ENCODE measurements at places on chromosomes 2 and 18.

DNA sequence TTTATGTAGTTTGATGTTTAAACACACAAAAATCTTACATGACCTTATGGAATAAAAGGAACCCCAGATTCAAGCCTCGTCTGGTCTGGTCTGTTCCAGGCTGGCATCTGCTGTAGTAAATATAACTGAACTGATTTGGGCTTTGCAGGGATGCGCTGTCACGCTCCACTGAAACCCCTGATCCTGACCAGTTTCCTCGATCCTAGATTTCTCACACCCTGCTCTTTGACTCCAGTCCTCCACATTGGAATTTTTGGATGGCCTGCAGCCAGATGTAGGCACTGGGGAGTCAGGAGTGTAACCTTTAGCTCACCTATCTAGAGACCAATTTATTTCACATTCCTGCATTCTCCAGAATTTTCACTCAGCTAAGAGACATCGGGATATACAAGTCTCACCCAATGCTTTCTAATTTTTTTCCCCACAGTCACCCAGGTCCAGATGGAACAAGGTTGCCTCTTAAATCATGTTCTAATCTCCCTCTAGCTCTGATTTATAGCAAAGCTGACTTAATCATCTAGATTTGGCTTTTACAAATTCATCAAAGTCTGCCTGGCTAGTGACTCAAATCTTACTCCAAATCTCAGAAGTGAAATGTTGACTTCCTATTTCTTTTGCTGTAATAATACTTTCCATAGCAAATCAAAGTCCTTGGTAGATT lies 219.6 kb downstream of the CD226 start:
- DNase-seq, result no peak

- no peak for DNase-seq
Measured at GRCh38 chr2:127527001-127527804, 914 bp upstream of the IWS1 start.

DNA sequence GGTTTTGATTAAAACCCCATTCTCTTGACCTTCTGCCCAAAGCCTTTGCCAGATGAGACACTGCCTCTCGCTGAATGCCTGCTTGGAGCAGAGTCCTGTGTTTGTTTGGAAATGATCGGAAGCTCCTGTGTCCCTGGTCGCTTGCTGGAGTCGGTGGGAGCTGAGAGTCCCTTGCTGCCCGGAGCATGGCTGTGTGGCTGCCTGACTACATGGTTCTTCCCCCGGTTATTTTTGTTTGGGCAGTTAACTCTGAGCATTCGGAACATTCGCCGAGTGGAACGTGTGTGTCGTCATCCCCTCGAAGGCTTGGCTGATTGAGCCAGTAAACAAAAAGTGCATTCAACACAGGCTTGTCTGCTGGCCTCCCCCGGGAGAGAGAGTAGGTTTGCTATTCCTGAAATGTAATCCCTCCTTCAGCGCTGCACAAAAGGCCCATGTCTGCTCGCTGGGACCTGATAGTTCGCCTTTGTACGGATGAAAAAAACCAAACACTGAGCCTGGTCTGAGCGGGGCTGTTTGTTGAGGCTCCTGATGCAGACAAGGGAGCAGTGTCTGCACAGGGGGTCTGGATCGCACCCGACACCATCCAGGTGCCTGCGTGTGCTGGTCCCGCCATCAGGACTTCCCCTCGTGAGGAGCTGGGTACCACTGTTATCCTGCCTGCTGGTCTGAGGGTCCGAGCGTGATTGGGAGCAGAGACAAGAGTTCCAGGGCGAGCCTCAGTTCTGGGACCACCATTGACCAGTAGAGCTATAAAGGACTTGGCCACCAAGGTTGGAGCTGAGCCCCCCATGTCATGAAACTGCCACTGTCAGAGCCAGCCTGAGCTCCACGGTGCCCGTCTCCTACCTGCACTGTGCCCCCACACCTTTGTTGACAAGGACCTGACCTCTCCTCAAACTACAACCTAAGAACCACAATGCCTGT lies 83.8 kb downstream of the AGAP1 start:
- no peak for DNase-seq

DNA sequence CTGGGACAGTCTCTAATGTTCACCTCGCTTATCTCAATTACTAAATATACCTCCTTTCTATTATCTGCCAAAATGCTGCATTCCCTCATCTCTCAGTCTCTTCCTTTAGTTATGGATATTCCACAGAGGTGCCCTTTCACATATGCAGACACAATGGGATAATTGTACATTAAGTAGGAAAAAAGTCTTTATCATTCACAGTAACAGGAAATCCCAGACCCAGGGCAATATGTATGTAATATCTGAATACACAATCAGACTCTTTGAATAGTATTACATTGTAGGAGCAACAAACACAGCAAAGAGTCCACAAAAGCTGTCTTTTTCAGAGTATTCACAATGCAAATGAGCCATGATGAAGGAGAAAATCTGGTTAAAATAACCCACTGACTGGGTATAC lies 1399.0 kb upstream of the ZEB2 start:
- no peak for DNase-seq

DNA sequence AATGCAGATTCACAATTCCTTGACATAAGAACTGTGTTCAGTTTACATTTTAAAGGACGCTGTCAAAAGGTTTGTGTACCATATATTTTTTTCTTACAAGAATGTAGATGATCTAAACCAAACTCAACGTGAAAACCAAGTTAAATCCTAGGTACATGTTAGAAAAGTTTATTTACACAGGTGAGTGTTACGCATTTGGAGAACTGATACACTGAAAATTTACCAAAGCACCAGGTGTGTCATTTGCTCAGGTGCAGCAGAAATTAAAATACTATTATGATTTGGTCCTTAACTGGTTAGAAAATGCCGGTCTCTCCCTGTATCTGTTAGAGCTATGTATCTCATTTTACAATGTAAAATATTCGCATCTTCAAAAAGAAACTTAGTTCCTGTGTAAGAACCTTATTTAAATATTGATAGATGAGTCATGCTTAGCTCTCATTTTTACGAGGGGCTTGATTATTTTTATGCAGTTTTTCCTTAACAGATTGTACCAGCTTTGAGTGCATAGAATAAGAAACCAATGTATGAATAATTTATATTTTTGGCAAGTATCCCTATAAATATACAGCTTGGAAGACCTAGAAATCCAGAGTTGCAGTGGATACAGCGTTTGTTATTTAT lies 25.1 kb downstream of the MFF start:
- DNase-seq, result no peak

GRCh38 chr2:47645246-47645645 lies 137.7 kb upstream of the MSH6 start:
- no peak for DNase-seq

DNA sequence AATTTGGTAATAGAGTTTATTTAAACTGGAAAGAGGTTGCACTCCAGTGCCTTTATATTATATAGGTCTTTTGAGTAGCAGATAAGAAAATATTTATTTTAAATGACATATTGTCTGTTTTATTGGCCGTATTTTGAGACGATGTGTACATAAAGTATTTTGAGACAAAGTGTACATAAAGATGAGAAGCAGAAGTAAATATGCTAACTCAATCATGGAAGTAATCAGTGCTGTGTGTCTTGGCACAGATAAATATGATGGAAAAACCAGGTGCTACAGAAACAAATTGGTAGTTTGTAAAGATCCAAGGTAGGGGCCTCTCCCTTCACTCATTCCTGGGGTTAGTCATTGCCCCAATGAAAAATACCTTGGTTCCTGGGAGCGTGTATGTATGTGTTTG lies 382.9 kb downstream of the DSEL start:
- DNase-seq, result no peak

GRCh38 chr2:112305132-112305531 lies 29.7 kb downstream of the ZC3H6 start:
- no peak for DNase-seq

- no peak for DNase-seq
Measured at GRCh38 chr2:35168351-35168750, 1187.2 kb upstream of the CRIM1 start.

- DNase-seq, result no peak
Measured at GRCh38 chr2:200578778-200579177, 7.0 kb upstream of the AOX1 start.

- DNase-seq, result no peak
Measured at GRCh38 chr2:40410695-40411094, 41.2 kb downstream of the SLC8A1 start.

- no peak for DNase-seq
Measured at GRCh38 chr2:9214873-9215272, 8.3 kb downstream of the ASAP2 start.

GRCh38 chr2:138274421-138275291 lies 226.9 kb upstream of the SPOPL start:
- no peak for DNase-seq

DNA sequence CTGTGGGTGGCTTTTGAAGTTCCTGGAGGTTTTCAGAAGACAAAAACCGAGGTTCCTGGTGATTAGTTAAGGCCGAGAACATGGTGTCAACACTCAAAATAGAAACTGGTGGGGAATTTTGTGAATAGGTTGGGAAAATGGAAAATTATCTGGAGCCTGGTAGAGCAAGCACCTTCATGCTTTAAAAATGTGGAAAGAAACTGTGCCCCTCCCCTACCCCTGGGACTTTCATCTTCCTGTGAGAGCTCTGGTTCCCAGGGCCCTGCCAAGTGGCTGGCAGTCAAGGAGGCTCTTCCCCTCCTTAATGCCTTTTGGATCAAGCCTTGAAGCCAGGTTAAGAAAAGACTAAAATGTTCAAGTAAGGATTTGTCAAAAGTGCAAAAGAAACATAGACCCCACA lies 1.9 kb upstream of the CRACDL start:
- DNase-seq, result no peak

- DNase-seq, result no peak
Measured at GRCh38 chr2:181949047-181949446, 36.6 kb upstream of the PPP1R1C start.

DNA sequence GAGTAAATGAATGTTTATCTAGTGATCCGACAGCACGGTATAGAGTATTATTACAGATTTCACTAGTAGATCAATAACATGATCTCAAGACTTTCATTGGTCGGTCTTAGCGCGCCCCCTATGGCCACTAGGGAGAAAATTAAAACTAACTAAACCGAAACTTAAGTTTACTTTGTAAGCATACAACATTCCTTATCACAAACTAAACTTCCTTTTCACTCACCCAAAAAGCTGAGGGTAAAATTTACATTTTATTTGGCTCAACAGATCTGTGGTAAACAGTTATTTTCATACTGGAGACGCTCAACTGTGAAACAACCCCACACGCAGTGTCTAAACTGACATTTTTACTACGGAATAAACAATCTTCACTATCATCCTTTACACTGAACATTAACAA lies 215.6 kb upstream of the MAP2 start:
- peak; percentile 72 for DNase-seq

DNA sequence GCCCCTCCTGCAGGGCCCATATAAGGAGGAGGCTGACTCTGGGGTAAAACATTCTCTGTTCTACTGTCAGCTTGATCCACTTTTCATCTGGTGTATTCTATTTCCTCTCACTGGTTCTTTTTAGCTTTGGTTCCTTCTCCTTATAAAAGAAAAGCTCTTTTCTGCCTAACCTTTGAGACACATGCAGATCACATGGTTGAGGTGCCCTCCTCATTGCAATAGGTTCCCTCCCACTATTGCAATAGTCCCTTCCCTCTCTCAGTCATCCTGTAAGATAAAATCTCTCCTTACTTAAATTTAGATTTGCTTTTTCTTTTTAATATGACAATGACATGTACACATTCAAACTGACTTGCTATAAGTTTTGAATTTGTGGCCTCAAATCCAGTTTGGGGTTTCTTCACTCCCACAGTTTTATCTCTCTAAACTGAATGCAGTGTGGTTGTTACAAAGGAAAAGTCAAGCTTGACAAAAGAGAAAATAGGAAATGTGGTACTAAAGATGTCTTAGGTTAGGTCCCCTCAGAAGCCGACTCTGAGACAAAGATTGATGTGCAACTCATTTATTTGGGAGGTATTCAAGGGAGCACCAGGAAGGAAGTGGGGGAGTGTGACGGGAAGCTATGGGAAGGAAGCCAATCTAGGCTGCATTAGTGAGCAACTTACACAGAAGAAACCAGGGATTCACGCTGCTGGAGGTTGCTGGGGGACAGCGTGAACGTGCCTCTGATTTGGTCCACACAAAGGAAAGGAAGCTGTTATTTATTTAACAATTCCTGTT lies 127.6 kb upstream of the LINC00305 start:
- DNase-seq, result no peak

DNA sequence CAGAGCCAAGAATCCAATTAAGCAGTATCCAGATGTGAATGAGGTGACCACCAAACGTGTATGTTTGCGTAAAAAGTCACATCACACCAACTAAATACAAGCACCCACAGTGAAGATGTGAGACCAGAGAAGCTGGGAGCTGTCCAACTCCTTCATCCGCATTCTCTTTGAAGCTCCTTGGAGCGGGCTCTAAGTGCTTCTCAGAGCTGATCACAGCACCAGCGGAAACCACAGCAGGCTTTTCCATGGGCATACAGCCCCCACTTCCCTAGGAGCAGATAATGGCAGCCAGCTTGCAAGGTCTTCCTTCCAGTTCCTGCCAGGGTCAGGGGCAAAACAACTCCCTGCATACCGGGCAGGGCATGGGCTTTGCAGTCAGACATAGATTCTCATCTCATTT lies 36.4 kb downstream of the REEP1 start:
- no peak for DNase-seq

- DNase-seq, result no peak
Measured at GRCh38 chr2:231663458-231664212, 44.7 kb upstream of the PTMA start.

- peak; percentile 67 for DNase-seq
Measured at GRCh38 chr2:47520825-47521665, 118.1 kb downstream of the MSH2 start.

GRCh38 chr18:42113529-42114191 lies 158.6 kb downstream of the PIK3C3 start:
- no peak for DNase-seq

- DNase-seq, result no peak
Measured at GRCh38 chr18:10514082-10514481, 11.7 kb upstream of the NAPG start.

DNA sequence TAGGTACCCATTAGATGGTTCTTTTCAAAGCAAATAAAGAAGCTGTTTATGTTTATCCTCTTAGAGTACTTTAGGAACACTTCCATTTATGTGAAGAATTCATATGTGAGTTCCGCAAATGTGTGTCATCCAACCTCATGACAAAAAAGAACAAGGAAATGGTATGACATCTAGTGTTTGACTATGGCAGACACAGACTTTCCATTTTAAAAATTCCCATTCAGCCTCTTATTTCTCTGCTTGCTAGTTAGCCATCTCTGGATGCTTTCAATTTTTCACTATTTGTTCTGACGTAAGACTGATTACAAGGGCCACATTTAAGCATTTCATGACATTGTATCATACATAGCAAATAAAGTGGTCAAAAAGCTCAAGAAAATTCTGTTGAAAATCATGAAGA lies 103.0 kb downstream of the ZAP70 start:
- DNase-seq, result no peak

- no peak for DNase-seq
Measured at GRCh38 chr2:222100704-222101699, 197.8 kb downstream of the PAX3 start.

GRCh38 chr2:240179941-240180666 lies 39.6 kb upstream of the OTOS start:
- no peak for DNase-seq

DNA sequence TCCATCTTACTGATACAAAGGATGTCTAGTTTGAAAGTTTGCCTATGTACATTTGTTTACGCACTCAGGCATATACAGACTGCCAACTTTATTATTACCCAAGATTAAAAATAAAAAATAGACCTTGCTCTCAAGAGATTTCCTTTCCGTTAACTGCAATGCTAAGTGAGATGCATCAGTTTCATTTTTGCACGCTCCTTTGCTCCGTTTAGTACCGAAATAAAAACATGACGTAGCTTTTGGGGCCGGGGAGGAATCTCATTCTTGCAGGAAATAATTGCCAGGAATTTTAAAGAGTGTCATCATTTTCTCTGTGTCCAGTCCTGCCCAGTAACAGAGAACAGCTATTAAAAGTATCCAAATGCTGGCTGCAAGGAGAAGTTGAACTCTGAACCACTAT lies 169.5 kb downstream of the SLC8A1 start:
- no peak for DNase-seq

Measured in glutamatergic neuron (in vitro differentiated cells).